ENCODE measurements at places on chromosomes 12 and 14. TPM values are rescaled to one million over a fixed set of nuclear protein-coding genes. Genes with fewer than 3 reads are reported as not detected.

Gene RNASE13
- total RNA-seq: not detected

Gene NINJ2
- 5.8 TPM for total RNA-seq

Gene FAM181A
- total RNA-seq: 4.0 TPM

- H3K36me3 ChIP-seq: no peaks in the 10 kb centered on the region
- H3K4me3 ChIP-seq: no peak overlapping the region
- H3K4me1 ChIP-seq: no peaks in the 10 kb centered on the region
- H3K27ac ChIP-seq: no peak overlapping the region
- no peaks in the 10 kb centered on the region for H3K27me3 ChIP-seq
These were observed 233.2 kb upstream of the DDHD1 start for GRCh38 chr14:53386362-53386761.

DNA sequence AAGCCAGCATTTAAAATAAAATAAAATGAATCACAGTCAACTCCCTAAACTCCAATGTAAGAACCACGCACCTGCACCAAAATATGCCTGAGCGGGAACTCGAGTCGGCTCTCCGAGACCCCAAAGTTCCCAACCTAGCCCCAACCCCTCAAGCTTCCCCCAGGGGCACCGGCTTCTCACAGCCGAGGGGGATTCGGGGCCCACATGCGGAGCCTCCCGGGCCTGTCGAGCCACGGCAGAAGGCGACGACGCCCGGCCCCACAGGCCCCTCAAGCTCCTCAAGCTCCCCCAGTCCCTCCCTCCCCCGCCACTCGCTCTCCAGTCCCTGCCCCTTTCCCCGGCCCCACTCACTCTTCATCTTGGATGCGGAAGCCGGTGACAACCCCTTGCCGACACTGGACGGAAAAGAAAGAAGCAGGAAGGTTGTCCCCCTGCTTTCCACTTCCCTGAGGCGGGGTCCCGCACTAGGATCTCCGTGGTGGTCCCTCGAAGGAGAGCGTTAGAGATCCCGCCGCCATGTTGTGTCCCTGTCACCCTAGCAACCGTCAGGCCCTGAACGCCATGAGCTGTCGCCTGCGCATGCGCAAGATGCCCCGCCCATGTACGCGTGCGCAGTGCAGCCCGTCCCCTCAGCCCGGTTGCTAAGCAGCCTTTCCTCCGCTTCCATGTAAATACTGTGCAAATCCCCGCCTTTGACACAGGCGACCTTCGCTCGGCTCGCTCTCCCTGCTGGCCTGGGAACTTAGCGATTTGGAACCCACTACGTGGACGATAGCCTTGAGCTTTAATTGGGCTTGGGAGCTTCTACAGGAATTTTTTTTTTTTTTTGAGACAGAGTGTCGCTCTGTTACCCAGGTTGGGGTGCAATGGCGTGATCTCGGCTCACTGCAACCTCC is at the start of gene MOK:
TSS of gene MOK (minus strand) at position 554 of the 896 bp plus-strand sequence. CDS start at position 358, 196 bp downstream.
- H3K4me3 ChIP-seq: peak within 1 kb of the TSS; percentile 70
- H3K4me1 ChIP-seq: no peaks in the 10 kb centered on the region
- peak within 1 kb of the TSS; percentile 80 for H3K27ac ChIP-seq
- H3K36me3 ChIP-seq: no peaks in the 10 kb centered on the region
- no peaks in the 10 kb centered on the region for H3K27me3 ChIP-seq
- peak; percentile 99 for DNase-seq

DNA sequence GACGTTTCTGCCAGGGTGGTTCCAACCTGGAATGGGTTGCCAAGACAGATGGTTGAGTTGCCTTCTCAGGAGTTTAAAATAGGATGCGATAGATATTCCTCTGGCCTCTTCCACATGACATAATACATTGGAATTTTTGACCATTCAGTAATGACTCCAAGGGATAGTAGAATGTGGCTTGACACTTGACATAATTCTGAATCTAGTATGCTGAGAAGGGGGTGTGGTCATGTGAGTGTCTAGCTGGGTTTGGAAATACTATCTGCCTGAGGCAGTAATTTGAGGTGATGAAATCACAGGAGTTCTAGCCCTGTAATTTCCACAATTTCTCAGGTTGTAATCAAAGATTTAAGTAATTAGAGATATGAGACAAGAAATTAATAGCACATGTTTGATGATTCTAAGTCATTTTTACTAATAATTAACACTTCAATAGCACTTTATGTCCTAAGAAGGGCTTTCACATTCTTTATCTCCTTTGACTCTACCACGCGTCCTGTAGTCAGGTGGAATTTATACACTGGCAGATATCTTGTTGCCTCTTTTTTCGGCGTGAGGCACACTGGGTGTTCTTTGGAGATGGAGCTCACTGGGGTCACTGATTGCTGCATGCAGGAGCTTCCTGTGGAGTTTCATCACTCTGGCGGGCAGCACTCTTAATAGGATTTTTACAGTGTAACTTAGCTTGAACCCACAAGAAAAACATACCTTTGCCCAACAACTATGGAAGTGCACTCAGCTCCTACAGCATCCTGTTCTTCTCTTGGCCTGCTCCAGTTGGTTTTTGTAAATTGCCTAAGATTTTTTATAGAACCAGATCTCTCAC is 3.2 kb upstream of the AMIGO2 start:
- peak overlapping the region; percentile 29 for H3K27ac ChIP-seq
- no peaks in the 10 kb centered on the region for H3K36me3 ChIP-seq
- no peak overlapping the region for H3K4me3 ChIP-seq

Data from lung (tissue), 17 donors.